Cerebellum (tissue), 4 donors: ENCODE measurements at places on chromosomes 6 and 20. TPM values are rescaled to one million over a fixed set of nuclear protein-coding genes. Genes with fewer than 3 reads are reported as not detected.

ARMH2 gene
- not detected for total RNA-seq

TRIM10 gene
- 0.36 TPM for total RNA-seq

SDCBP2 gene
- total RNA-seq, result 2.2 TPM

NMBR gene
- total RNA-seq, result 2.5 TPM

OR2B2 gene
- total RNA-seq, result not detected

FITM2 gene
- total RNA-seq, result 9.0 TPM

TTLL9 gene
- 2.5 TPM for total RNA-seq

PRSS16 gene
- not detected for total RNA-seq

GSTA3 gene
- not detected for total RNA-seq

LYRM4 gene
- total RNA-seq, result 16.2 TPM

POPDC3 gene
- 0.27 TPM for total RNA-seq

RSPH3 gene
- 11.3 TPM for total RNA-seq

SMPDL3A gene
- 11.3 TPM for total RNA-seq

HLA-DRA gene
- total RNA-seq, result 3.6 TPM

NOTCH4 gene
- total RNA-seq, result 6.9 TPM

FOXS1 gene
- 1.8 TPM for total RNA-seq

PAX1 gene
- not detected for total RNA-seq

MROH8 gene
- 4.2 TPM for total RNA-seq
